ENCODE measurements at places on chromosomes 4 and X. TPM values are rescaled to one million over a fixed set of nuclear protein-coding genes. Genes with fewer than 3 reads are reported as not detected.

GRCh38 chr4:153014460-153014859 lies 78.3 kb downstream of the FHDC1 start:
- DNase-seq = no peak

DNA sequence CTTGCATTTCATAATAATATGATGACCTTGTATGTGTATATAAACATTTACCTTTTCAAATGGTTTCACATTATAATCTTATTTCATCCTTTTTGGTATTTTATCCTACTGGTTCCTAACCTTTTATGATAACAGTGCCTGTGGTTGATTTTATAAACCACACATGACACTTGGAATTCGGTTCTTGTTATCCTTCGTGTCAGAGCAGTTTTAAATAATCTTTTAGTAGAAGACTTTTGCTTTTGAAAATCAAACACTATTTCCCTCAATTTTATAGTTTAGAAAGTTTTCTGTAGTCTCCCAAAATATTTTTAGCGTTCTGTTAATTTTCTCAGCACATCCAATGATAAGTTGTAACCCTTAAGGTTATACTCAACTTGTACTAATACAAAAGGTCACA lies 676.8 kb downstream of the RAPGEF2 start:
- DNase-seq = no peak

The SATL1 gene
- not detected for polyA plus RNA-seq

DNA sequence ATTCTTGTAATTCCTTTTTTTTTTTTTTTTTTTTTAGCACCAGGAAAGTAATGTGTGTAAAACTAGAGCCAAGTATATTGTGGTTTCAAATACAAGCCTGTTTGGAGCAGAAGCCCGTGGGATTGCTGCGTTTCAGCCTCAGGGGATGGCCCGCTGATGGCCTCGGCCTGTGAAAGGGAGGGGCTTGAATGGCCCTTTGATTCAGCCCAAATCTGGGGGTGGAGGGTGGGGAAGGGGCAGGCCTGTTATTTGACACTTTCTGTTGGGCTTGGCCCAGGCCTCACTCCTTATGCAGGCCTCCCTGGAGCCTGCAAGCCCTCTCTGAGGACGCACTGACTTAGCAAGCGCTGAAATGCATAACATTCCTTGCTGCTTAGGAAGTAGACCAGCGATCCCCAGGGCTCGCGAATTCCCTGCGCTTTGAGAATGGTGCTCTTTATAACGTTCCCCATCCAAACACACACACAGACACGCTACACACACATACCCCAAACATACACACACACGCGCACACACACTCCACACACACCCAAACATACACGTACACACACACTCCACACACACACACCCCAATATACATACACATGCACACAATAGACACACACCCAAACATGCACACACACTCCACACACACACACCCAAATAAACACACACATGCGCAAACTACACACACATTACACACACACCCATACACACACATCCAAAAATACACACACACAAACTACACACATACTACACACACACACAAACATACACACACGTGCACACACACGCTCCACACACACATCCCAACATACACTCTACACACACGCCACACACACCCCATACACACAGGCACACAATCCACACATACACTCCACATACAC lies 29.6 kb downstream of the TLR10 start:
- peak; percentile 82 for DNase-seq

The AVPR2 gene
- 7.7 TPM for polyA plus RNA-seq

DNA sequence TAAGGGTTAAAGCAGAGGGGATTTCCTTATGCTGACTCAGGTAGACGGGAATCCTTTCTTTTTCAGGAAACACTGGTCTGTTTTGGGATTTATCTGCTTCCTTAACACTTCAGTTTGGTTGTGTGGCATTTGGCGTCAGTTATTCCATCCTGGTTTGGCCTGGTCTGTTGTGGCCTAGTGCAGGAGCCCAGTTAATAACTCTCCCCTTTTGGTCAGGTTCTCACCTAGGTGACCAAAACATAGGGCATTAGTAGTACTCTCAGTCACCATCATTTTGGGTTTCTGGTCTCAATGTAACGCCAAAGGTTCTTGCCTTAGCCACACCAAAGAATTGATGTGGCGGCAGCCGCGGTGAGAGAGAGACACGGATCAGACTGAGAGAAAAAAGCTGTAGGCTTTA lies 39.7 kb upstream of the IL9R start:
- no peak for DNase-seq

DNA sequence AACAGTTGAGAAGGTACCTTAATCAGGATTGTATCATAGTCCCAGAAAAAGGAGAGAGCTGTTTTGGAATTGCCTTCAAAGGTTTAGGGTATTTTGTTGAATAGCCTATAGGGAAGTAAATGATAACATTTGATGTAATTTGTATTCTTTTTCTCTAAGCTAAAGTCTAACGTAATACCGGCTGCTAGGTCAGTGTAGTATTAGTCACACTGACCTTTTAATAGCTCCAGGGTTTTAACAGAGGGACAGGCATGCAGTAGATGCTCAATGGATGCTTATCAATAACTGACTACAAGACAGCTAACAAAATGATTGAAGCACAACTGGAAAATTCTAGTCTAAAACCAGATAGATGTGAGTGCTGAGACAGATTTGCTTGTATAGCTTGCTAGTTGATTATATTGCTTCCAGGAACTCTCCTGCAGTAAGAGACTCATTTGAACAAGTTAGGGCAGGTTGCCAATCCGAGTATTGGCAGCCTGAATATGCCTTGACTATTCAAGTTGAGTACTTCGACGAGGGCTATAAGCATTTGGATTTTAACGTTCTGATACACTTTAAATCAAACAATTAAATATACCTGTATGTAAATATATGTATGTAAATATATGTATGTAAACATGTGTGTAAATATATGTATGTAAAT lies 16.5 kb upstream of the PNPLA4 start:
- DNase-seq = no peak

The CDX4 gene
- not detected for polyA plus RNA-seq

The EPHA5 gene
- polyA plus RNA-seq = 0.35 TPM

The AREG gene
- polyA plus RNA-seq = 17.4 TPM

- no peak for DNase-seq
These were observed 389.5 kb upstream of the GRID2 start for GRCh38 chr4:91914176-91914804.

DNA sequence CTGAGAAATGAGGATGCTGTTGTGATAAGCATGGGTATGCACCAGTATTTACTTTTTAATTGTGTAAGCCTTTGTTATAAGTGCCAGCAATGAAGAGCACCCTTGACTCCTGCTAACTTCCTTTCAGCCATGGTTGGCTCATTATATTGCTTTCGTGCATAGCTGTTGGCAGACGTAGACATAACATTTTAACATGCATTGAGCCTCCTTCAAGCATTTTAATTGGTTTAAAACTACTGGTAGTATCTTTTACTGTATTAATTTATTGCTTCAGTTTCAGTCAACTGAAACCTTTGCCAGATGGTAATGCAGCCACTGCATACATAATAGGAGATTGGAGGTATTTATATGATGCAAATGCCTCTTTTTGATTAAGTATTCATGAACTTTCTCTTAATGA lies 1285.4 kb downstream of the PCDH18 start:
- DNase-seq = no peak

DNA sequence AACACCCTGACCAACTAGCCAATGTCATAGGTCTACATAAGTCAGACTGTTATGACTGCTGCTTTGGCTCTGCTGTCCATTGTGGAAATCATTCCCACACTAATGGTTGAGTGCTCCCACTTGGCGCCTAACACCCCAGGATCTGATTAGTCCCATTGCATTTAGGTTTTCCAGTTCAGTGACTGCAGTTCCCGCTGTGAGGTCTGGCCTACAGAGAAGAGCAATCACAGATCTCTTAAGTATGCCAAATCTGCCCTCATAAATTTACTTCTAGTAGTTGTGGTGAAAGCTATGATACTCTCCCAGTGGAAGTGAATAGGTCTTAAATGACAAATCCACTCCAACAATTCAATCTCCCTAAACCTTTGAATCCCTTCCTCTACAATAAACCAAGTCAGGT lies 77.3 kb upstream of the IL2 start:
- DNase-seq = no peak

DNA sequence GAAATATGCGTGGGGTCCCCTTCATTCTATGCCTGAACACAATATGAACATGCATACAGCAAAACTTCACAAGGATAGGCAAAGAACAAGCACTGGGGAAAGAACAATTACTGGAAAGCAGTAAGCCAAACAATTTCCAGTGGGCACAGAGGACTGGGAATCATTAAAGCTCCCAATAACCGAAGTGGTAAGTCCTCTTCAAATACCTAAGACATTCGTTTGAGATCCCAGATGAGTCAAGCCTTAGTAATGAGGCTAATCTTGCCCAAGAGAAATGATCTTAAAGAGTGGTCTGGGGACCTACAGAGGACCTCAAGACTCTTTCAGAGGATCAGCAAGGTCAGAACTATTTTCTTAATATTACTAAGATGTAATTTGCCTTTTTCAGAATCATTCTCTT lies 28.6 kb downstream of the ANAPC10 start:
- DNase-seq = no peak

The ASIC5 gene
- polyA plus RNA-seq = not detected

The DACH2 gene
- 0.18 TPM for polyA plus RNA-seq

GRCh38 chr4:98000940-98001339 lies 142.3 kb downstream of the STPG2 start:
- DNase-seq = no peak

- no peak for DNase-seq
These were observed 464.9 kb downstream of the GRXCR1 start for GRCh38 chr4:43357252-43357974.

GRCh38 chr4:8297691-8298485 lies 28.3 kb downstream of the HTRA3 start:
- no peak for DNase-seq

- DNase-seq = no peak
These were observed 71.6 kb downstream of the FAM114A1 start for GRCh38 chr4:38939165-38939564.

The SHROOM3 gene
- polyA plus RNA-seq = 16.6 TPM

Data from urinary bladder (tissue), 4 donors.